ENCODE measurements at places on chromosomes 1 and 21.

DNA sequence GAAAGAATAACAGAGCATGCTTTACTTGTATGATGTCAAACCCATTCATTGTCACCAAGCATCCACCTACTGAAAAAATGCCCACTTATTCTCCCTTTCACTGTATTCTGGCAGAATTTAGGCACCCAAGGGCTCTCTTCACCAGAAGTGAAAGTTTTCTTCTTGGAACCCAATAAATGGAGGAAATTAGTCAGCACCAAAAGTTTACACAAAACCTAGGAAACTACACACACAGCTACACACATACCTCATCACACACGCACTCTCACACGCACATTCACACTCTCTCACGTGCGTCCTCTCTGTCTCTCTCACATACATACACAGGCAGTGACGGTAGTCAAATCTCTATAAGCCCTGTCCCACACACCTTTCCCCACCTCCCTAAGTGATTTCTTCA is 37.6 kb downstream of the MCOLN2 start:
- DNase-seq, result no peak

- DNase-seq, result peak; percentile 94
Observed at GRCh38 chr1:201495551-201496295, 11.2 kb downstream of the CSRP1 start.

GRCh38 chr1:232417636-232418248 is 212.2 kb downstream of the SIPA1L2 start:
- no peak for DNase-seq

DNA sequence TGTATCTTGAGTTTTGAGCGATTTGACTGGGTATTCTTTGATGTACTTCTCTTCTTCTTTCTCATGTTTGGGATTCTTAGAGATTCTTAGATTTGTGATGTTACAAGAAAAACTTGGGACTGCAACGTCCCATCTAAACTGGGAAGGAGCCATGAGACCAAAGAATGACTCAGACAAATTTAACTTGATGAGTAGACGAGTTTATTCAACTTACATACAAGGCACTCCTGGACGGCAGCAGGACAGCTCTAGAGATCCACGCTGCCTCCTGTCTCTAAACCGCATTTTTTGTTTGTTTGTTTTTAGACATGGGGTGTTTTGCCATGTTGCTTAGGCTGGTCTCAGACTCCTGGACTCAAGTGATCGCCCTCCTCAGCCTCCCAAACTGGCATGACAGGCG is 137.1 kb downstream of the PIK3R3 start:
- no peak for DNase-seq

DNA sequence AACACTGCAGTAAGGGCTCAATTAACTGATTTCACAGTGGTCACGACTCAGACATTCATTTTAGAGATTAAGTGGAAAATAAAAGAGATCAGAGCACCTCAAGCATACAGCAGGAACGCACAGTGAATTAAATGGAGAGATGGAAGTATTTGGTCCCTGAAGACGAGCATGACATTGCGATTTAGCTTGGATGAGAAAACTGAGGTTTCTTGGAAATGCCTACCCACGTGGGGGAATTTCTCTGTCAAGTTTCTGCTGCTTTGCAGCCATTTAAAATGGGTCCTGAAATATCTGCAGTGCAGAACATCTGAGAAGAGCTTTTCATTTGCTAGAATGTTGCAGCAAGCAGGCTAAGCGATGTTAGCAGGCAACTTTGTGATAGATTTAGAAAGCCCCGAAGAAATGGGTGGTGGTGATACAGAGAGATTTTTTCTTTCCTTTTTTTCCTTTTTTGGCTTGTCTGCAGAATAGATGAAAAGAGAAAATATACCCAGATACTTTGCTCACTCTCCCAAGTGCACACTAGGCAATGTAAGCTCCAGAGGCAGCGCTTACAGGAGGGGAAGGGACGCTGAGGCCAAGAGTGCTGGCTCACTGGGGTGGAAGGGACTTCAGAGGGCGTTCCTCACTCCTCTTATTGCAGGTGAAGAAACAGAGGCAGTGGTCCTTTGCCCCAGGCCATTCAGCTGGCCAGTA is 258.0 kb downstream of the KCNJ6 start:
- no peak for DNase-seq

- no peak for DNase-seq
Observed at GRCh38 chr1:31991182-31991581, 22.5 kb upstream of the KHDRBS1 start.

DNA sequence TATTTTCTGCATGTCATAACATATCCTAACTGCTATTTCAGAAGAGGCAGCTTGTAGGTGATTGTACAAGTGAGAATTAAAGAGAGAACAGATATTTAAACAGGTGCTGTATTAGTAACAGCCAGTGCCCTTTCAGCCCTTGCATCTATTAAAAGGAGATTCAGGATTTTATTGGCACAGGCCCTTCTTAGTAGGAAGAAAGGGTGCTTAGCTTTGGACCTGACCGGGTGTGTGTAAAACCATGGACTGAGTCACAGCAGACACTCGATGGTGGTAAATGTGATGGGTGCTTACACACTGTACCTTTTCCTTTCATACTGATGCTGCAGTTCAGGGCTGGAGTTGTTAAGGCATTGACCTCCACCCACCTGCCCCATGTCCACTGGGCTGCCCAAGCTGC is 12.7 kb upstream of the CD101 start:
- DNase-seq, result no peak

DNA sequence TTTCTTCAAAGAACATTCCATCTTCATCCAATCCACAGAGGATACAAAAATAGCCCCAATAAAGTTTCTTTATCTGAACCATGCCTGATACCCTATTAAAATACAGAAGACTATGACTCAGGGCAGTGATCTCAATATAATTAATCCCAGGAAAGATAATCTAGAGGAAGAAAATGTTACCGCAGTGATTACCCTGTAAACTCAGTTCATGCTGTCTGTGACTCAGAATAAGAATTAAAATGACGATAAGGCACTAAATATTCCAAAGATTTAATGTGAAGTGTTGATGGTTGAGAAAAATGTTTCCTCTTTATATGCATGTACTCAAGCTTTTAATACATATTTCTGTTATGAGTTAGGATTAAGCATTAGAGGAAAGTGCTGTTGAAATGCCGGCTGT is 88.6 kb upstream of the LYPLAL1 start:
- peak; percentile 96 for DNase-seq

DNA sequence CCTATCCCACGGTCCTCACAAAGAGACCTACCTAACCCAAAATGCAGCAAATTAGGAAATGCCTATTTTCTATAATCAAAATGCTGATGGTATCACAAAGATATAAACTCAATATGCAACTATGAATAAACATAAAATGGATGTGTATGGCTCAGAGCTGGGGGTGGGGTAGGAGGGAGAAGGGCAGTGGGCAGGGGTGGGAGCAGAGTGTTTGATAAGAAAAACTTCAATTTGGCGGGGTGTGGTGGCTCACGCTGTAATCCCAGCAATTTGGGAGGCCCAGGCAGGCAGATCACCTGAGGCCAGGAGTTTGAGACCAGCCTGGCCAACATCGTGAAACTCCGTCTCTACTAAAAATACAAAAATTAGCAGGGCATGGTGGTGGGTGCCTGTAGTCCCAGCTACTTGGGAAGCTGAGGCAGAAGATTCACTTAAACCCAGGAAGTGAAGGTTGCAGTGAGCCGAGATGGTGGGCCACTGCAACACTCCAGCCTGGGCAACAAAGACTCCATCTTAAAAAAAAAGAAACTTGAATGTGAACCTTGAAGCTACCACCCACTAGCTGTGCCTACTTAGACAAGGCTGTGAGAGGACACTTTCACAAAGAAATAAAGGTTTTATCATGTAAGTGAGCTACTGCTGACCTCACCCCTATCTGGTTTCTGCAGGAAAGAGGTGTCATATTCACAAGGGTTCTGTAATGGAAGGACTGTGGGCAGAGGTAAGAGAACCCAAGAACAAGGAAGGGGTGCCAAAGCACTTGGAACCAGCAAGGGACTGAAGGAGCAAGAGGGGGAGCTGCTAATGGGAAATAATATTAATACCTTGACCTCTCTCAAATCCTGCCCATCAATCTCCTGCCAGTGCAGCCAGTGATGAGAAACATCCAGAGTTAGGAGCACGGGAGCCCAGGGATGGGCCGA is 53.0 kb downstream of the HLCS start:
- no peak for DNase-seq

DNA sequence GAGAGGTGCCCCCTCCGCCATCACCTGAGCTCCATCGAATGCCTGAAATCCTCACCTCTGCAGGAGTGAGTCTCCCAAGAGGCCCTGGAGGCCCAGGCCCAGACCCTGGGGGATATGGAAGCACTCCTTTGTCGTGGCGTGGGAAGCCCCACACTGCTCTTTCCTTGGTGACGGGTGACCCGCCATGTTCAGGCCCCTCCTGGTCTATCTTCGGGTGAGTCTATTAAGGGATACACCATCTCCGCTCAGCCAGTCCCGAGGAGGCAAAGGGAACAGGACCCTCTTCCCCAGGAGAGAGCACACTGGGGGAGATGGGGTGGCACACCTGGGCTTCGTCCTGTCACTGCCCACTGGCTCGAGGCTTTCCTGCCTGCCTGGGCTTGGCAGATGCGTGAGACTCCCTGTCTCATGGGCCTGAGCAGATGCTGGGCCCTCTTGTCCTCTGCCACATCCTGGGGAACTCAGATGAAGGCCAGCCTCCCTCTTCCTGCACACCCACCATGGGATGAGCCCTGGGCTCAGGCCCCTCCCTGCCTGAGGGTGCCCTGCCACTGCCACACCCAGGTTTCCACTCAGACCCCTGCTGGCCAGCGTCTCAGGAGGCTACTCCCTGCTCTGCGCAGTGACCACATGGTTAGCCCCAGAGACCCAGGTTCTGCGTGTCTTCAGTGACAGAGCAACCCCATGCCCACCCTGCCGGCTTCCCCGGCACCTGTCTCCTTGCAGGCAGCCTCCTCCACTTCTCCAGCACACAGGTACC is 3.8 kb upstream of the NPHP4 start:
- no peak for DNase-seq

- DNase-seq, result no peak
Observed at GRCh38 chr1:223242971-223243370, 99.9 kb upstream of the TLR5 start.

DNA sequence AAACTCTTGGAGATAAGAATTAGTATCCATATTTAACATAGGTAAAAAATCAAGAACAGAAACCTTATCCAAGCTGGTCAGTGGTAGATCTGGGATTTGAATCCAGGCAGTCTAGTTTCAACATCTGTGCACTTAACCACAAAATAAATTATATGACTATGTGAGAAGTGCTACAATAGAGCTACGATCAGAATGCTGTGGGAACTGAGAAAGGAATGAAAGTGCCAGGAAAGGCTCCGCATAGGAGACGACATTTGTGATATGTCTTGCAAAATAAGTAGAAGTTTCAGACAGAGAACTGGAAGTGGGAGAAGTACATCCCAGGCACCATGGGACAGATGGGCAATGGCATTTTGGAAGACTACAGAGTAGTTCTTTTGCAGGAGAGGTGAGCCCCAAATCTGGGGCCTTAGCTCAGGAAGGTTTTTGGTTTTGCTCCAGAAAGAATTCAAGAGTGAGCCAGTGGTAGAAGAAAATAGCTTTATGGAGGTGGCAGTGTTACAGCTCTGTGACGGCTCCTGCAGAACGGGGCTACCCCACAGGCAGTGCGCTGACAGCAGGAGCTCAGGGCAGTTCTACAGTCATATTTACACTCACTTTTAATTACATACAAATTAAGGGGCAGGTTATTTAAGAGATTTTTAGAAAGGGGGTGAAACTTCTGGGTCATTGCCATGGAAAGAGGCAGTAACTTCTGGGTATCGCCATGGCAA is 25.5 kb upstream of the GJA5 start:
- DNase-seq, result no peak

GRCh38 chr1:94413311-94413710 is 4.9 kb upstream of the ABCD3 start:
- DNase-seq, result no peak

DNA sequence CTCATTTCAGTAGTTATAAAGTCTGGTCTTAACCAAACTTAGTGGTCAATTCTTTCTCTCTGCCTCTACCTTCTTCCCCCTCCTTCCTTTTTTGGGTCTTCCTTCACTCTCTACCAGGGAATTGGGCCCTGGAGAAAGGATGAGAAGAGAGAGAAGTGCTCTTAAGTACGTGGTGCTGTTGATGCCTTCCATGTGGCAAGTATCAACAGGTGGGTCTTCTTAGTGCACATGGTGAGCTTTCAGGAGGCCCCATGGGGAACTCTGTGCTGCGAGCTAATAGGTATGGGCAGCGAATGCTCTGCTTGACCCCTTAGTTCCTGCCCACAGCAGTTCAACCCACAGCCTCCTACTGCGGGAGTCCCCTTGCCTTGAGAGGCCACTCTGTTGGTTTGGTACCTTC is 39.4 kb upstream of the LMX1A start:
- DNase-seq, result no peak

- DNase-seq, result no peak
Observed at GRCh38 chr1:117852853-117853553, 76.4 kb downstream of the GDAP2 start.

GRCh38 chr1:227437495-227438008 is 119.3 kb upstream of the CDC42BPA start:
- peak; percentile 80 for DNase-seq

DNA sequence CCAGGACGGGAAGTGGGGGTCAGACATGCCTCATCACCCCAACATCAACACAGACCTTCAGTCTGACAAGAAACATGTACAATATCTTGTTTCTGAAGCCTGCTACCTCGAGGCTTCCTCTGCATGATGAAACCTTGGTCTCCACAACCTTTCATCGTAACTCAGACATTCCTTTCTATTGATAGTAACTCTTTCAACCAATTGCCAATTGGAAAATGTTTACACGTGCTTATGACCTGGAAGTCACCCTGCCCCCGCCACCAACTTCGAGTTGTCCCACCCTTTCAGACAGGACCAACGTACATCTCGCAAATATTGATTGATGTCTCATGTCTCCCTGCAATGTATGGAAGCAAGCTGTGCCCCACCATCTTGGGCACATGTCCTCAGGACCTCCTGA is 159.5 kb downstream of the ETS2 start:
- no peak for DNase-seq

GRCh38 chr21:27429710-27430341 is 462.9 kb upstream of the ADAMTS5 start:
- peak; percentile 25 for DNase-seq

DNA sequence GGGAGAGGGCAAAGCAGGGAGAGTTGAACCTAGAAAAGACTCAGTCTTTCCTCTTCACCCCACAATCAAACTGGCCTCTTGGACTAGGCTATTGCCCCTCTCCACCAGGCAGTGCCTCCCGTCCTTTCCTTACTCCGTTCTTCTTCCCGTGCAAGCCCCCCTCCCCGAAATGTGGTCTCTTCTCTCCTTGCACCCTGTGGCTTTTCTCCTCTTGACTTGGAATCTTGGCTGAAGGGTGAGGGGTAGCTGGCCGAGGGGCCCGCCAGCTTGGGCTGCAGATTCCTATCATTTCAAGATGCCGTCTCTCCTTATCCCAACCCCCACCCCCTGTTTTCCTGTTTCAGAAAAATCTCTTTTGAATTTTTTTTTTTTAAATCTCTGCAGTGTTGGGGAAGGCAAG is 1.6 kb downstream of the WNT2B start:
- DNase-seq, result no peak

DNA sequence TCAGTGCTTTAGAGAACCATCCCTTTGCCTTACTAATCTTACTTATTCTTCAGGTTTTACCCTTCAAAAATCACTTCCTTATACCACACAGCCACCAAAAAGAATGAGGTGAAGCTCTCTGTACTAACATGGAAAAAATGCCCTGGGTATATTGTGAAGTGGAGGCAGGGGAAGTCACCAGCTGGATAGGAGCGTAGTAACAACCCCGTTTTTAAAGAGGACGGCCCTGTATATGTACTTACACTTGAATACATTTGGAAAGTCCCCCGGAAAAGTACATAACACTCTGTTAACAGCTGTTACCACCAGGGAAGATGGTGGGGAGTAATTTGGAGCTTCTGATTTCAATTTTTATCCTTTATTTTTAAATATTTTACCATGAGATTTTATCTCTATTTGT is 28.2 kb upstream of the KHDRBS1 start:
- no peak for DNase-seq

Measured in umbilical cord (tissue), 2 donors.